ENCODE measurements at places on chromosomes 7 and 10.

GRCh38 chr7:77205706-77206105 lies 6.1 kb upstream of the FGL2 start:
- no peak for ATAC-seq

GRCh38 chr10:111545861-111546605 lies 469.2 kb downstream of the ADRA2A start:
- no peak for ATAC-seq

DNA sequence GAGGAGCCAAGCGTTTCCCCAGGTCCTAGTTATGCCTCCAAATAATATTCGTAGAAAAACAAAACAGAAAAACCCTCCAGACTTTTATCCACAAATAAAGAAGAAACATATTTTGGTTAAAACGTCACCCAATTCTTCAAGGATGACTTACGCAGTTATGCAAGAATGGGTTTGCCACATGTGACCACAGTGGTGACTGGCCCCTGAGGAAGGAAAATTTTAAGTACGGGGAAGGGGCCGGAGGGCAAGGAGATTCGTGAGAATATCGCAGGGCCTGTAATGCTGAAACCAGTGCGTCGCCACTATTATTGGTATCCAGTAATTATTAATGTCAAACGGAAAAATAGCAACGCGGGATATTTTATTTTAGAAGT lies 537 bp upstream of the MRPS24 start:
- peak; percentile 23 for ATAC-seq

DNA sequence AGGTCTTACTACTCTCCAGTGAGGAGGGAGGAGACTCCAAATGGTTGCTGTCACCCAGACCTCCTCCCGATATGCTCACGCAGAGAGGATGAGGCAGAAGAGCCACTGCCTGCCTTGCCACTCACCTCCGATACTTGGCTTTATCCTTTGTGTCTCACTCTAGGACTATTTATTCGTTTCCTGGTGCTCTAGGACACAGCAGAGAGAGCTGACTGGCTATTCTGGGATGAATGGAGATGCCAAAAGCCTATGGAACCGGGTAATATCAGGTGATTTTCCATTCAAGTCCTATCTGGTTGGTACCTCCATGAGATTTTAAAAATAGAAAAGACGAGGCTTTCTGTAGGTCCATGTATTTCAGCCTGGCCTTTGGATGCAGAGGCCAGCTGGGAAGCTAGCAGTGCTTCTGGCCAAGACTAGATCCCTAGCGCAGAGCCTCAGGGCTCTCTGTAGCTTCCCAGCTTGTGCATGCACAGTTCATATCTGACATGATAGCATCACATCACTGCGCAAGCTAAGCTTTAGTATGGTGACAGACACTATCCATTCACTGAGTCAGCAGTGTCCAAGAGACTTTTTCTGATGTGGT lies 239.0 kb upstream of the ANKRD30A start:
- ATAC-seq, result 0 out of 3 replicates have a peak, but pooled peaks have one; percentile 25

GRCh38 chr10:43801140-43801539 lies 152.5 kb upstream of the ZNF32 start:
- ATAC-seq, result no peak

GRCh38 chr10:693506-693905 lies 4.0 kb upstream of the DIP2C start:
- no peak for ATAC-seq

GRCh38 chr7:88866265-88866863 lies 70.8 kb upstream of the TEX47 start:
- no peak for ATAC-seq

- ATAC-seq, result peak; percentile 90
Observed at GRCh38 chr10:64396105-64396708, 875.0 kb downstream of the REEP3 start.
